ENCODE measurements at places on chromosomes 6 and 20.

DNA sequence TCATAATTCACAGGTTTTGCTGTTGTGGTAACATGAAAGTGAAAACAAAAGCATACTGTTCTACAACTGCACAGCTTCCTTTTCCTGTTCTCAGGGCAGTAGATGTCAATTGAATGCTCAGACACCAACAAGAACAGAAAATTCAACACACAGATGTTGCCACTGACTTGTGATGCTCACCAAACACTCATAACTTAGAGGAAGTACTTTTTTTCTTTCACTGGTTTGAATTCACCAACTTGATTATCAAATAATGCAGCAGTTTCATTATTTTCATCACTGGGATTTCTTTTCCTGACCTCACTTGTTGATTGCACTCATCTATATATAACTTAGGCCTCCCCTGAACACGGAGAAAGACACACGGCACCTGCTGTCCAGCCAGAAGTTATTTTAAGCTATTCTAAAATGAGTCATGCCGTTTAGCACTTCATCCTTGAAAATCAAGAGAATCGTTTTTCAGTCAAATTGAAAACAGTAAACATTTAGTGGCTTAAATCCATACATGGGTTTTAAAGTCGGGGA is 949 bp downstream of the TXLNB start:
- no peak for DNase-seq

- no peak for DNase-seq
Measured at GRCh38 chr6:155221086-155221485, 42.7 kb upstream of the CLDN20 start.

DNA sequence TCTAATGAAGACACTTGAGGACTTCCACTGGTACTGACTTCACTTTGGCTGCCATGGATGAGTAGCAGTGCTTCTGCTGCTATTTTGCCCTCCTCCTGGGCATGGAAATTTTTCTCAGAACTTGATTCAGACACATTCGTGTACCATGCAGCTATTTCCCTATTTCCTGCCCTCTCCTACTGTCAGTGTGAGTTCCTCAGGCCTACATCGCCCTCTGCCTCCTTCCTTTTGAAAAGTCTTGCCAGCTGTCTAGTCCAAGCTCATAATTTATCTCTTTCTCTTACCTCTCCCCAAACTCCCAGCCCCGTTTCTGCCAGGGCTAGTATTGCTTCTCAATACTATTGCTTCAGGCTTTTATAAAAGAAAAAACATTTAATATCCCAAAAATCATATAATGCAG is 470.2 kb downstream of the ADGRB3 start:
- no peak for DNase-seq

DNA sequence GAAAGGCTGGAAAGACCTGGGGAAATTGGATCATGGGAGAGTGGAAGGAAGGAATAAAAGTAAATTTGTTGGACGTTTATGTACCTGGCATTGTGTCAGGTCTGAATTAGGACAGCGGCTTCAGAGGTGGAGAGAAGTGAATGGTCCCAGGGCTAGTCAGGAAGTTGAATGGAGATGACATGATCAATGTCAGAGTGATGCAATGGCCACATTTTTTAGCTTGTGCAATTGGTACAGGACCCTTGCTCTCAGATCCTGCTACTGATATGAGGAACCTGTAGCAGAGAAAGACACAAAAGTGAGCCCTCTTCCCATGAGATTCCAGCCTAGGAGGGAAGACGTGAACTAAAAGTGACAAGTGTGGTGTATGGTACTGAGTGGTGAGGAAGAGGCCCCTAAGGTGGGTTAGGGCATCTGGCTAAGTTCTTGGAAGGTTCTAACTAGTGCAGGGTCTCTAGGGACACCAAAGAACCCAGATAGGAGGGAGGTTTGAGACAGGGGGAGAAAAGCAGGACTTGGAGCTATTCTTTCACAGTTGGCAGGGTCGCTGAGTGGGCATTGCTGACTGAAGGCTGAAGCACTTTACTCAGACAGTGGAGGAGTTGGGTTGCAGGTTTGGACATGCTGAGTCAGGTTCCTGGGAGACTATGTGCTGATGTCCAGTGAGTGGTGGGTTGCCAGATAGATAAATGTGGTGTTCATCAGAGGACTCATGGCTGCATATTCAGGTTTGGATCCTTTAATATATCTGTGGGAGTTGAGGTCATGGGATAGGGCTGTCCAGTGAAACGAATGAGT is 266.1 kb upstream of the RNF24 start:
- DNase-seq = no peak

DNA sequence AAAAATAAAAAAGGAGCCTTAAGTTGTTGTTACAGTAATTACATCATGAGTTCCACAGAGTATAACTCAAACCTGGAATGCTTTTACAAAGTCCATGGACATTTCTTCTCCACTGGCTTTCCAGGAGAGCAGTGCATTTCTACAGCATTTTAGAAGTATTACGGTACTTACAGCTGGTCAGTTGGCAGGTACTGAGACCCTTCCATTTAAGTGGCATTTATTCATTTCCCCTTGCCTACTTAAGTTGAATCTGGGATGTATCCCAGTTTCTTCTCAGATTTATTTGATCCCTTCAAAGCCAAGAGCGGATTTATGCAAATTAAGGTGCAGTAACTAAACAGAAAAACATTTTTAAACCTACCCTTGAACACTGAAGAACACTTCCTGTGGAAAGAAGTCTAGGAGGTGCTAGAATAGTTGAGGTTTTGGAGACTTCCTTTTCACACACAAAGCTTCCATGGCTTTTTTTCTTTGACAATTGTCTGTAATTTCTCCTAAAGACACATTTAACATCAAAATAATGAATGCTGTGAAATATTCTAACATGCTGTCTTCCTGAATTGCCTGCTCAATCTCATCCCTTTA is 3.4 kb downstream of the PRDM13 start:
- DNase-seq = no peak

DNA sequence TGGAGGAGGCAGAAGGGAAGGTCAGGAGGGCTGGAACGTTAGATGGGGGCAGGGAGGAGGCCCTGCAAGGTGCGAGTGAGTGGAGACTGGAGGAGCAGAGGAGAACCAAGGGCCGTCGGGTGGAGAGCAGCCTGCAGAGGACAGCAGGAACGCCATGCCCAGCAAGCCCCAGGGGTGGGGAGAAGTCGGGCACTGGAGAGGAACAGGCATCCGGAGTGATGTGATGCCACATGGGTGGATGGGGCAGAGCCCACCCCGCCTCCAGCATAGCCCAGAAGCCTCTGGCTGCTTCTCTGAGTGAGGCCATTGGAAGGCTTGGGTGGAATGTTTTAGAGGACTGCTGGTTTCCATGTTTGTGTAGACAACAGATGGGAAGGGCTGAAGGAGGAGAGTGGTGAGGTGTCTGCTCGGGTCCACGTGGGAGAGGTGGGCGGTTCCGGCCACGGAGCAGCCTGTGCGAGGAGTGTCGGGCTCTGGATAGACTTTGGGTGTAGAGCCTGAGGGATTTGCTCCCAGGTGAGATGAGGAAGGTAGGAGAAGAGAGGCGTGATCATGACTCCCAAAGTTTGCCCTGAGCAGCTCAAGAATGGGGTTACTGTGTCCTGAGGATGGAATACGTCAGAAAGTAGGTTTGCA is 221.4 kb downstream of the SMOC2 start:
- no peak for DNase-seq

- no peak for DNase-seq
Measured at GRCh38 chr6:17813542-17813941, 106.8 kb upstream of the NUP153 start.

DNA sequence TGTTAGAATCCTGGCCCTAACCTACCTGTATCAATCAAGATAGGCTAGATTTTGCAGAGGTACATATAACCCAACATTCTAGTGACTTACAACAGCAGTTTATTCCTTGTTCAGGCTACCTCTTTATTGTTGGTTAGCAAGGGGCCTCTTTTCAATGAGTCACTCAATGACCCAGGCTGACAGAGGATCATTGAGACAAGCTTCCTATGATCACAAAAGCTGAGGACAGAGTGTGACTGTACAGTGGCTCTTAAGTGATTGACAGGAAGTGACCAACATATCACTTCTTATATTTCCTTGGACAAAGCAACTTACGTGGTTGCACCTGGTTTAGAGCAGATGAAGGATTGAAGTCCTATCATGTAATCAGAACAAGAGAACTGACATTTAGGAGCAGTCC is 740.9 kb downstream of the FRK start:
- DNase-seq = no peak

GRCh38 chr6:1705183-1705582 is 95.5 kb downstream of the FOXC1 start:
- DNase-seq = no peak

DNA sequence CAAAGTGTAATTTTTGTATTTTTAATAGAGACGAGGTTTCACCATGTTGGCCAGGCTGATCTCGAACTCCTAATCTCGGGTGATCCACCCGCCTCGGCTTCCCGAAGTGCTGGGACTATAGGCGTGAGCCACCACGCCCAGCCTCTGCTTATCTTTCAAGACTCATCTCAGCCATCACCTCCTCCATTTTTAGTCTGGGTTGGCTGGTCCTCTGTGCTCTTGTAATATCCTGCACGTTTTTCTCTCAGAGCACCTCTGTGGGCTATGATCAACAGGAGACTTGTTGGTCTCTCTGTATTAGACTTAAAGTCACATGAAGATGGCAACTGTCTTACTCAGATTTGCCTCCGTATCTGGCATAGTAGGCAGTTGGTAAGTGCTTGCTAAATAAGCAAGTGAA is 7.6 kb downstream of the NOTCH4 start:
- no peak for DNase-seq

- no peak for DNase-seq
Measured at GRCh38 chr6:118387921-118388701, 160.0 kb upstream of the PLN start.

GRCh38 chr6:13001927-13002326 is 285.4 kb downstream of the PHACTR1 start:
- DNase-seq = no peak

- DNase-seq = no peak
Measured at GRCh38 chr20:35891375-35891774, 62.9 kb downstream of the SCAND1 start.

DNA sequence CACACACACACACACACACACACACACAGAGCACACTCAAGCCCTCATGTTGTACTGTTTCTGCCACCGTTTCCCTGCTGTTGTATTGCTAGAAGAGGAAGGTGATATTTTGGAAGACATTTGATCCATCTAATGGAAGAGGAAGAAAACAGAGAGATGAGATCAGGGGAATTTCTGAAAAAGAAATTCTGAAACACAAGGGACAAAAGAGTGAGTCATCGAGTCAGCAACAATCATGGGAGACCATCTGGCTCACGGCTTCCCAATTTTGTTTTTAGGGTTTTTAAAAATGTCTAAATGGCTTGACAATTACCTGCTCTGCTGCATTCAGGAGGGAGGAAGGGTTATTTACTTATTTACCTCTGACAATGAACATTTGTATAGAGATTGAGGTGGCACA is 22.0 kb downstream of the SOX4 start:
- no peak for DNase-seq

- DNase-seq = no peak
Measured at GRCh38 chr20:45913116-45913515, 1.2 kb upstream of the PLTP start.

GRCh38 chr20:41508335-41508734 is 109.8 kb downstream of the CHD6 start:
- DNase-seq = no peak

GRCh38 chr6:40256831-40257230 is 322.6 kb upstream of the MOCS1 start:
- DNase-seq = no peak

DNA sequence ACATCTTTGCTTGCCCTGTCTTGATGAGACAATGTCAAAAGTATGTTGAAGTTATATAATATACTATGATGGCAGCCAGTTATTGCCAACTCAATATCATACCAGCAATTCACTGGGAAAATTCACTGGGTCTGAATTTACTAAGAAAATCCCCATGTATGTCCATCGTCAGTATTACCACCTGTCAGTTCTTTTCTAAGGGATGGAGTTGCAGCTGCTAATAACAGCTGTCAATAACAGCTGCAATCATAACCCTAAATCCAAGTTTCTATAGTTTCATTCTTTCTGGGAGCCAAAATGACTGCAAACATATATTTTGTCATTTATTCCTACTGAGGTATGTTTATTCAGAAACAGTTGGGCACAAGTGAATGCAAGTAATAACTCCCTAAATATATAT is 132.6 kb upstream of the RIN2 start:
- no peak for DNase-seq

DNA sequence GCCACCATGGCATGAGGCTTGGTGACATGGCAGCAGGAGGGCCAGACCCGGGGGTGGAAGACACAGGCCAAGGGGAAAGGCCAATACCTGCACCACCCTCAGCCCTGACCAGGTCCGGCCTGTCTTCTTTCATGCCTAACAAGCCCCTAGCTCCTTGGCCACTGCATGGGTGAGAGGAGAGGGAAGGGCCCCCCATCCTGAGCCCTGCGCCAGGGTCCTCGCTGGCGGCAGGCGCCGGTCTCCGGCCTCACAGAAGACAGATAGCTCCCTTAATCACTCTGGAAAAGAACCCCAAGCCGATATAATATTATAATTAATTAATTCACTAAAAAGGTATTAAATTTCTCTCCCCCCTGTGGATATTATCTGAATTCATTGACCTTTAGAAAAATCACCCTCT is 41.4 kb downstream of the MDFI start:
- no peak for DNase-seq

Measured in left forelimb (tissue), 1 donor.